Stimulated activated CD8-positive, alpha-beta memory T cell treated with anti-CD3 and anti-CD28 coated beads, Interleukin-15, amount 100 ng/mL, for 1 hour (primary cell): ENCODE measurements at places on chromosomes 11 and 22.
A peak's percentile ranks its signal among the peaks of the same experiment; 100 is the strongest.

- DNase-seq: no peak
Observed at GRCh38 chr11:130003717-130004001, 1.0 kb upstream of the PRDM10 start.

DNA sequence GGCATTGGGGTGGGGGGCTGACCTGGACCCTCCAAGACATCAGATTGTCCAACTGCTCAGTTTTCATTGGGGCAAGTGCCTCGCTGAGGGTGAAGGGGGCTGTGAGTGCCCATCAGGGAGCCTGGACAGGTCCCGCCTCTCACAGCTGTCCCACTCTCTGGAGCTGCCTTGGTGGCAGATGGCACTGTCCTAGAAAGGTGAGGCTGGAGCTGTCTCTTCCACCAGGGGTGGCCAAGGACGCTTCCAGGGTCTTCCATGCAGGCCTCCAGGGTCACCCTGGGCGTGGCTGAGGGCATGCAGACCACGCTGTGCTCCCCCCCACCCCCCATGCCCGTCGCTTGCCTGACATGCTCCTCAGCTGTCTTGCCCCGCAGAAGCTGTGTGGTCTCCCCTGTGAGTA, 53.5 kb upstream of the CCDC188 start:
- DNase-seq: no peak

GRCh38 chr11:134164490-134165370, 59.0 kb downstream of the NCAPD3 start:
- no peak for DNase-seq

GRCh38 chr11:19552656-19553260, 159.9 kb upstream of the NAV2 start:
- no peak for DNase-seq

DNA sequence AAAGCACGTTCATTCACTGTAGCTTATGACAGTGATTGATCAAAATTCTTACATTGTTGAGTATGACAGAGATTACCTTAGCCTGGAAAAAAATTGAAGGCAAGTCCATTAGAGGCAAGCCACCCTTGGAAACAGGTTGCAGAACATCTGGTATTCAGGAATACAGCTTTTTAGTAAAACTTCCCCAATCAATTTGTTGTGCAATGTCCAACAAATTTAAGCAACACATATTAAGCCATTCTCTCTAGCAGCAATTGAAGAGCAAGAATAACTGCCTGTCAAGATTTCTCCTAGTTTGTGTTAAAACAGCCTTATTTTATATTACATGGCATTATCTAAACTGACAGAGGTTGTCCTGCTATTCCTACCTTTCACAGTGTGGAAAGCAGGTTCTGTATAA, 37.0 kb downstream of the BCL2L13 start:
- no peak for DNase-seq

- DNase-seq: no peak
Observed at GRCh38 chr11:65661599-65662246, 993 bp downstream of the RELA start.

DNA sequence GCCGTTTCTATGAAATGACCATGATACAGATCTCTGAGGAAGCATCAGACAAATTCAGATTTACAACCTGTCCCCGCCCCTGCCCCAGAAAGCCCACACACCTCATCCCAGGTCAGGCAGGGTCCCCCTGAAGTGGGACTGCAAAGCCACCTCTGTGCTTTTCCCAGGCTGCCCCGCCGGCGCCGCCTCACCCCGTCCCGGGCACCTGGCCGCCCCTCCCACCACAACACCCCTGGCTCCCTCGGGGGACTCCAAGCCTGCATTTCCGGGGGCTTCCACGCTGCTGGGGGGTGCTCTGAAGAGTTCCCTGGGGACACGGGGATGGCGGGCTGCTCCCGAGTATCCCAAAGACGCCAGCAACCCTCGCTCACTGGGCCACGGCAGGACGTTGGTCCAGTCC, 23.2 kb downstream of the DRD4 start:
- no peak for DNase-seq

DNA sequence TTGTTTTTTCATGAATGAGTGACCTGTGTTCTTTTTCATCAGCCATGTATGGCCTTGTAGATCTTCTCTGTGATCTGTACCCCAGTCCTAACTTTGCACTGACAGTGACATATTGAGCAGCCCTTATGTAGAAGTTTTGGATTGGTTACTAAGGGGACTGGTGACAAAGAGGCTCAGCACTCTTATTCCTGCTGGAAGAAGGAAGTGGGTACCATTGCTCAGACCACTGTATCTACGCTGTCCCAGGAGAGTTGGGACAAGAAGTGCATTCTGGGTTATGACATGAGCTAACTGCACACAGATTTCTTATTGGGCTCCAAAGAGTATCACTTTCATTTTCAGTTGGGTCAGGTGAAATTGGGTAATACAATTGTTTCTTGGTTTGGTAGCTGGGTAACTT, 107.8 kb upstream of the RASSF10 start:
- no peak for DNase-seq

DNA sequence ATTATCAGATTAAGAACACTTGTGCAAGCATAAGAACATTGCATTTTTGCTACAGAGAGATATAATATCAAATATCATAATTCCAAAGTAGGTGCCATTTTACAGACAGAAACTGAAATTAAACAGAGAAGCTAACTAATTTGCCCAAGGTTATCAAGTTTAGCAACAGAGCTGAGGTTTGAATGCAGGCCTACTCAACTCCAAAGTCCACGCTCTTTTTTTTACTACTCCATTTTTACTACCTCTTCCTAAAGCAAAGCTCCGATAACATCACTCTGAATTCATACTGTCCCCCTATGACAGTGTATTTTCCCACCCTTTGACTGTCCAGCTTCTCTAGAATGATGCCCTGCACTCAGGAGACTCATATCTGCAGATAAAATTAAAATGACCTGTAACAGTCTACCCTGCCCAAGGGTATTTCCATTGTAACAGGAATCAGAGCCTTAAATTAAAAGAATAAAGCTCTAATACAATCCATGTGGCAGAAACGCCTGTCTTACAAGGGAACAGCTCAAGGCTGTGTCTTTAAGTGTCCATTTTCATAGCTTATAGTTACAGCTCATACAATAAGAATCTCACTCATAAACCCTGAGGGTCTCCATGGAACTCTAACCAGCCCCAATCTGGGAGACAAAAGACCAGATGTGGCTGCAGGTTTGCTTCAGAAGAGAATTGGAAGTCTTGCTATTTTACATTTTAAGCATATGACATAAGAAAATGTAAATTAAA, 36.8 kb downstream of the ALG9 start:
- no peak for DNase-seq

DNA sequence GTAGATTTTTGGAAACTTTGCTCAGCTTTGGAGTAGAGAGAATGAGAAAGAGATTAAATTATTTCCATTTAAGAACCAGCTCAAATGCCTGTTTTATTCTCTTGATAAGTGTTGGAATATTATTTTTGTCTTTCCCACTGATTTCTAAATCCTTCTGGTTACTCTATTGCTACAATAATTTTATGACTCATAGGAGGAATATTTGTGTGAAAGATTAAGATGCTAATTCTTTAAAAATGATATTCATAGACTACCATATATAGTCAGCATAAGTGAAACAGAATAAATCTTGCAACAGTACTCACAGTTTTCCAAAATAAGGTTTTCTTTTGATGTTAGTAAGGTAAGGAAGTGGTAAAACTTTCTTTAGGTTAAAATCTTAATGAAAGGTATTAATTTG, 60.9 kb downstream of the YAP1 start:
- DNase-seq: no peak

DNA sequence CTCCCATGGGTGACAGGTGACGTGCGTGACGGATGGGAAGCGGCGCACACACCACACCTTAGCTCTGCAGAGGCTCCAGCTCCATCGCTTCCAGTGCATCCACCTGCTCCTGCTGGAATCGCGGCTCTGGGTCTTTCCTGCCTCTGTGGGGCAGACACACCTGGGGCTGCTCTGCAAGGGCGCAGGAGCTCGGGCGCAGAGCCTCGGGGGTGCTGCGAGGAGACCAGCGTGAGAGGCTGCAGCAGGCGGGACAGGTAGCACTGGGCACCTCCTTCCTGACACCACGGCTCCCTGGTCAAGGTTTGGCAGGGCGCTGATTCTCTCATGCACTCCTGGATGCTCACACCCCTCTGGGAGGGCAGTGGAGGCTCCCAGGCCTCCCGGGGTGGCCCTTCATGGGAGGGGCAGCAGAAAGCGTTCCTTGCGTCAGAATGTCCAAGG, 1494.3 kb downstream of the BRD1 start:
- no peak for DNase-seq

- DNase-seq: no peak
Observed at GRCh38 chr11:16881074-16881709, 133.0 kb downstream of the PLEKHA7 start.

- DNase-seq: no peak
Observed at GRCh38 chr22:31244046-31244942, 32.2 kb downstream of the LIMK2 start.

DNA sequence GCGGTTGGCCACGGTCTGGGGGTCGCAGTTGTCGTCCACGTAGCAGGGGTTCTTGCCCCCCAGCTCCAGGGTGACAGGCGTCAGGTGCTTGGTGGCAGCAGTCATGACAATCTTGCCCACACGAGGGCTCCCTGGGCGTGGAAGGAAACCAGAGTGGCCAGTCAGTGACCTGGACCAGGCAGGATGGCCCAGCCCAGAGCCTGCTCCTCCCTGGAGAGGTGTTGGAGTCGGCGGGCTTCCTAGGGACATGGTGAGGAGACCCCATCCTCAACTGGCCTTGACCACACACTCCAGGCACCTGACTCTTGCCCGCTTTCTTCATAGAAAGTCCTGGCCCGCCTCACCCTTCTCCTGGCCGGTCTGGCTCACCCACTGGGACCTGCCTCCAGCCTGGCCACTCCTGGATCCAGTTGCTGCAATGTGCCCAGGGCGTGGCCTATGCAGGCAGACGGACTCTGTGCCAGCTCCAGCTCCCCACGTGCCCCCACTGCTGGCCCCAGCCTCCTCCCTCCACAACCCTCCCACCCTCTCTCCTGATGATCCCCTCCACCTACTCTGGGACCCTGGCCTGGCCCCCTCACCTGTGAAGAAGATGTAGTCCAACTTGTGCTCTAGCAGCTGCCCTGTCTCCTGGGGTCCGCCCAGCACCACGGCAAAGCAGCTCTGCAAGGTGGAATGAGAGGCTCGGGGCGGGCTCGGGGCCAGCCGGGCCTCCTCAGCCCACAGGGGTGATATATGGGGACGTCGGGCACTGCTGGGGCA, 8.7 kb downstream of the ALDH3B2 start:
- no peak for DNase-seq

- DNase-seq: no peak
Observed at GRCh38 chr11:44505581-44506054, 59.8 kb upstream of the CD82 start.

DNA sequence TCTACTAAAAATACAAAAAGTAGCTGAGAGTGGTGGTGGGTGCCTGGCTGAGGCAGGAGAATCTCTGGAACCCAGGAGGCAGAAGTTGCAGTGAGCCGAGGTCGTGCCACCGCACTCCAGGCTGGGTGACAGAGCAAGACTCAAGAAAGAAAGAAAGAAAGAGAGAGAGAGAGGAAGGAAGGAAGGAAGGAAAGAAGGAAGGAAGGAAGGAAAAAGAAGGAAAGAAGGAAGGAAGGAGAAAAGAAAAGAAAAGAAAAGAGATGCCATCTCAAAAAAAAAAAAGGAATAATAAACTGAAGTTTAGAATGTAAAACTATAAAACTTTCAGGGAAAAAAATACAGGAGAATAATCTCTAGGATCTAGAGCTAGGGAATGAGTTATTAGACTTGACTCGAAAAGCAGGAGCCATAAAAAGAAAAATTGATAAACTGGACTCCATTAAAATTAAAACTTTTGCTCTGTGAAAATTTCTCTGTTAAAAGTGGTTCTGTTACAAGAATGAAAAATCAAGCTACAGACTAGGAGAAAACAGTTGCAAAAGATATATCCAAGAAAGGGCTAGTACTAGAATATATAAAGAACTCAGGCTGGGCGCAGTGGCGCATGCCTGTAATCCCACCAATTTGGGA, 13.4 kb upstream of the SEPTIN5 start:
- DNase-seq: no peak

- DNase-seq: no peak
Observed at GRCh38 chr11:59801981-59802638, 8.5 kb downstream of the MRPL16 start.

DNA sequence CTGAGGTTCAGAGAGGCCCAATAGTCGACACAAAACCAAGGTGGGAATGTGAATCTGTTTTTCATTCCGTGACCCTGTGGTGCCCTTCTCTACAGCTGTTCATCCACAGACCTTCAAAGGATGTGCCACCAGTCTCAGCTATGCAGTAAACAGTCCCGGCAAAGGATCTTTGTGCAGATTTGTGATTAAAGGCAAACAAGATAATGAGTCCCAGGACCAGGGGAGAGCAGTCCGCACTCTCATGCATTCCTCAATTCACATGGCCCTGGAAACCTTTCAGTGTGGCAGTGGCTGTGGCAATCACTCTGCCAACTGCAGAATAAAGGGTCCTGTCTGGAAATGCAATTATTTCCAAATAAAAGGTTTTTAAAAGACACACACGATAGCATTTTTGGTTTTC, 418.6 kb downstream of the TENM4 start:
- DNase-seq: no peak

GRCh38 chr11:124746621-124747243, 5.3 kb downstream of the VSIG2 start:
- peak; percentile 61 for DNase-seq

GRCh38 chr11:27212248-27212780, 150.7 kb downstream of the CCDC34 start:
- DNase-seq: no peak

DNA sequence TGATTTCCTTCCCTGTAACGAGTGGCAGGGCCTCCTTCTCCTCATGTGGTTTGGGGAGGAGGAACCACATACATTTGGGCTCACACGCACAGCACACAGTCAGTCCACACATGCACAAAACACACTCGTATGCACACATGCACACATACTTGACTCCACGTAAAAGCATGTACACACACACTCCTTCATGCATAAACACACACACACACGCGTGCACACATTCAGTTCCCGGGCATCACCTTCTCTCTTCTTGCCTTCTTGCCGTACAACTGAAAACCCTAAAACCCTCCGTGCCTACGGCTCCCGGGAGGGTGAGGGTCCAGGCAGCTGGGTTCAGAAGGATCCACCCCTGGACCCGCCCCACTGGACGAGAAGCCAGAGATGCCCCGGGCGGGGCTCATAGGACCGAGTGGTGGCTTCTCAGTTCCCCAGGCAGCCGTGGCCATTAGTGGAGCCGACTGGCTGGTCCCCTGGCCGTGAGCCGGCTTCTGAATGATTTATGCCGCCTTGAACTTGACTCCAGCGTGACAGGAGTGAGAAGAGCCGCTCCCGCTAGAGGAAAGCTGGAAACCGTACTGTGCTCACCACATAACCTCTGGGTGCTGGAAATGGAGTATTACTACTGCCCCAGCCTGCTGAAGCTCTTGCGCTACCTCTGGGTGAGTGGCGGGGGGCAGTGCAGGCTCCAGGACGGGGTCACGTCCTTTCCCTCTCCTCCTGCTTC, 117.4 kb downstream of the KIAA1671 start:
- DNase-seq: no peak

GRCh38 chr22:47784991-47785390, 1022.5 kb downstream of the TBC1D22A start:
- no peak for DNase-seq

- no peak for DNase-seq
Observed at GRCh38 chr11:83285151-83285770, 906 bp downstream of the CCDC90B start.
